ENCODE measurements at places on chromosomes 2 and 18. TPM values are rescaled to one million over a fixed set of nuclear protein-coding genes. Genes with fewer than 3 reads are reported as not detected.
A peak's percentile ranks its signal among the peaks of the same experiment; 100 is the strongest.

The MAP3K19 gene
- not detected for total RNA-seq

The SCYGR4 gene
- total RNA-seq: not detected

GRCh38 chr2:236568068-236568921 lies 1.3 kb upstream of the ACKR3 start:
- H3K27ac ChIP-seq: no peak overlapping the region
- DNase-seq: peak; percentile 8
- peak overlapping the region; percentile 57 for H3K4me3 ChIP-seq
- peaks cover 19% of the 10 kb centered on the region for H3K4me1 ChIP-seq

The DPYSL5 gene
- not detected for total RNA-seq

All from CD8-positive, alpha-beta memory T cell (primary cell).